ENCODE measurements at places on chromosomes 2 and 18.

- DNase-seq = no peak
These were observed 101.1 kb downstream of the SPTBN1 start for GRCh38 chr2:54557211-54557600.

DNA sequence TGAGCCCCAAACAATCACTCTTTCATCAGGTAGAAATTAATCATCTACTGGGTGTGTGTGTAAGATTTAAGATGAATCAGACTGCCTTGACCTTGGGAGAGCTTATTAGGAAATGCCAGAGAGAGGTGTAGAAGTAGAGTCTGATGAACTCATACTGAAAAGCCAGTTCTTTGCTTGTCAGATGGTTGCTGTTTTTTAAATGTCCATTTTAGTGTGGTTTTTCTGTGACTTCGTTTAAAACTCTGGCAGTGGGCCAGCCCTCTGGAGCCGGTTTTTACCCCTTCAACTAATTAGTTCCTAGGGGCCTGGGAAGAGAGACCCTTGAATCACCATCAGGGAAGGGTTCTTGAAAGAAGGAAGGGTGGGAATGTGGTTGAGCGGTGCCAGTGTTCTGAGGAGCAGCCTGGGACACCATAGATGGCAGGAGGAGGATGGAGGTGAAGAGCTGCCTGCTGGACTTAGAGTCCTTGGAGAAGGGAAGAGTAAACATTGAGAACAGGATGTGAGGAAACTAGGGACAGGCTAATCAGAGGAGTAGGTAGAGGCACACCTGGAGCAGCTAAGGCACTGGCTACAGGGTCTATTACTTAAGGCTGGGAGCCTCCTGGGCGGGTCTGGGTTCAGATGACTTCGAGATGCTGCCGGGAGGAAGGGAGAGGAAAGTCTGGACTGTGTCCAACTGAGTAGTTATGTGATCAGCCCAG, 66.1 kb downstream of the LRRFIP1 start:
- peak; percentile 18 for DNase-seq

GRCh38 chr2:34799556-34799955, 1200.5 kb upstream of the FAM98A start:
- no peak for DNase-seq

DNA sequence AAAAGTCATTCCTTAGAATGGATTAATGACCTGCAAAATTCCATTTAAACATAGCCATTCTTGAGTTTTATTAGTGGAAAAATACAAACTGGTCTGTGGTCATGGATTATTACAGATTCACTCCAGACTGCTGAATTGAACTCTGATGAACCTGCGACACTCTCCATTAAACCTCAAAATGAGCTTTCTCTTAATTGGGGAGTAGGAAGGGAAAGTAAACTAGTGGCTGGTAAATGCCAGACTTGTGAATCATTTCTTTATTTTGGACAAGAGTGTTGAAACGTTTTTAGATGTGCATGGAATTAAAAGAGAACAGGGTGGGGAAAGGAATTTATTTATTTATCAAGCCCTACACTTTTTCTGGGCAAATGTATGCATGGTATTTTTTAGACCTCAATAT, 321.2 kb upstream of the FANCL start:
- DNase-seq = no peak

DNA sequence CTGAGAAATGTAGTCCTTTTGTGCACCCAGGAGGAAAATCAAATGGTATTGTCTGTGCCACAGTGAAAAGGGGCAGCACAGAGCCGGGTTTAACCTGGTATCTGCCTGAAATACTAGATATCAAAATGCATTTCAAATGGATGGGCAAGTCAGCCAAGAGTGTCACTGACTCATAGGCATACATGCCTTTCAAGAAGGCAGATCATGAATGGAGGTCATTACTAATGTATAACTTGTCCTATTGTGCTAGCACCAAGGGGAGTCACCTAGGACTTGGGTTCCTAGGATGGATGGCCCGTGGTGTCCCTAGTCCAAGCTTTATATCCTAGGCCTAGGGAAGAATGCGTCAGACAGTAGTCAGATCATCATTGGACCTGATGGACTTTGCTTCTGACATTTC, 49.9 kb downstream of the TCF7L1 start:
- no peak for DNase-seq

GRCh38 chr2:43737097-43737854, 36.6 kb upstream of the DYNC2LI1 start:
- DNase-seq = no peak

DNA sequence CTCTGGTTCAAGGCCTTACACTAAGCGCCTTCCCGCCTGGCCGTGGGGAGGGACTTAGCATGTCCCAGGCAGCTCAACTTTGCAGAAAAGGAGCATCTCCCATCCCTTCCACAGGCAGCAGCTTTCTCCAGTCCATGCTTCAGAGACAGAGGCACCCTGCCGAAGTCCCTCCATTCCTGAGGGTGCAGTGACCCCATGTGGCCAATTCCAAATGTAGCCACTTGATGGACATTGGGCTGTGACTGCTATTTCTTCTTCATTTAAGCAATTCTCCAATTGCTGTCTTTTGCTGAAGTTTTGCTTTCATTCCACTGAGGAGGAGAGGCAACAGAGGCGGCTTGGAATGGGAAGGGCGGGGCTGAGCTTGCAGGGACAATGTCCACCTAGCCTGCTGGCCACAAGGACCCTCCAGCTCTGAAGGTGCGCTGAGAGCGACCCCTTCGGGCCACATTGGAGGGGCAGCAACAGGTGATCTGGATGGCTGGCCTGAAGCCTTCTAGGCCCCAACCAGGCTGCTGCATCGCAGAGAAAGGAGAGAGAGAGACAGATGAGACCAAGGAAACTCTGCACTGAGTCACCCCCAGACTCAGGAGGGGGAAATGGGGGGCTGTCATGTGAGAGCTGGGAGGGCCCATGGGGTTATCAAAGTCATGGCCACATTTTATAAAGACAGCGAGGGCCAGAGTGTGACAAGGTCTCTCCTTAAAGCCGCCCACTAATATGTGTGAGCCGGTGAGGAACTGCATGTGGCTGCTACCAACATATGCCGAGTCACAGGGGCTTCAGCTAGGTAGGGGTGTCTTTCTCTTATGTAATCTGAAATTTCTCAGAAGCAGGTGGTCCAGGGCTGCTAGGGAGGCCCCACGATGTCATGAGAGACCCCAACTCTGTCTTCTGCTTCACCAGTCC, 61.3 kb downstream of the LONRF2 start:
- DNase-seq = no peak

DNA sequence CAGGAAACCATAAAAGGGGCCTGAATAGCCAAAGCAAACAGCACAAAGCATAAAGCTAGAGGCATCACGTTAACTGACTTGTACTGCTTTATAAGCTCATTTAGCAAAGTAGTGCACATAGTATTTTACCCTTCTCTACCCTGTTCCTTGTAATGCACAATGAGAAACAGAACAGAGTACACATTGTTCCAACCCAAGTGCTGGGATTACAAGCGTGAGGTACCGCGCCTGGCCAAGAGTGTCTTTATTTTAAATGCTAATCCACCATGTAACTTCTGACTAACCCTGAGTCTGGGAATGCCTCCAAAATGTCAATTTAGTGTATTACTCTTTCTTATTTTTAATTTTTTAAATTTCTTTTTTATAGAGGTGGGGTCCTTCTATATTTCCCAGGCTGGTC, 46.4 kb upstream of the STON1 start:
- DNase-seq = no peak

- DNase-seq = peak; percentile 30
These were observed 1.8 kb upstream of the BCL11A start for GRCh38 chr2:60555066-60555782.

DNA sequence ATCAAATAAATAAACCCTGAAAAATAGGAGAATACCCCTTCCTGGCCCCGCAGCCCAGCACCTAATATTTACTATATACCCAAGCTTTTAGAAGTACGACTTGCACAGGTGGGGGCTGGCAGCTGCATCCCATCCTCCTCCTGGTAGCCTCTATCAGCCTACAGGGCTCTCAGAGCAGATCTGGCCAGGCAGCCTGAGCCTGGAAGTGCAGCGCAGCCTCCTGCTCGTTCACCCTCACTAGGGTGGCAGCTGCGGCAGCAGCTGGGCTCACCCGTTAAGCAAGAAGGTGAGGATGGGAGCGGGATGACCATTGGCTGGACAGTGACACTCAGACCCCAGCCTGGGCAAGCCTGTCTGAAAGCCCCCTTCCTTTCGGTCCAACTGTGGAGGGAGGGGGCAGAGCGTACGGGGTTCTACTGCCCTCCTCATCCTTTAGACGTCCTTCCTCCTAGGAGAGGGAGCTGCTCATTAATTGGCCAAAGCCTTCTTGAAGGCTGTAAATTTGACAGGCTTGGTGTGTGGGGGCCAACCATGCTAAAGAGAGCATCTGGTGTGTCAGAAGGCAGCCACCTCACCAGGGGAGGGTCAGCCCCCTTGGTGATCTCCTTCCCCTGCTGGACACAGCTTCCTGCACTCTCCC, 23.3 kb downstream of the MPHOSPH10 start:
- no peak for DNase-seq

DNA sequence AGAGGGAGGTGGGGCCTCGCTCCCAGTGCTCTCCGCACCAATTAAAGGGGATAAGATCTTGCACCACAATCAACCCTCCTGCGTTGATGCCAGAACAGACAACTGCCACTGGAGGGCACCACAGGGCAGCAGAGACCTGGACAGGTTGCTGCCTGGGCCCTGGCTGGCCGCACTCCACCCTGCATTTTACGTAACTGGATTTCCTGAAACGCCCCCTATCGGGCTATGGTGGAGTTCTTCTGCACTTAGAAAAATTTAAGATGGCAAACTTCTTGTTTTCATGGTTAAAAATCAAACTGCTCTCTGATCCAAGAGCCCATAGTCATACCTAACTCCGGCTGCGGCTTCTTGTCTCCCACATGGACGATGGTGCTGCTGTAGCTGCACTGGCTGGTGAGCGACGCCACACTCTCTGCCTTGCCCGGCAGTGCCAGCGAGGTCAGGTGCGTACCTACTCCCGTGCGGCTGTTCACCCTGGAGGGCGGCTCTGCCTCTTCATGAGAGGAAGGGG, 16.8 kb upstream of the HES6 start:
- DNase-seq = peak; percentile 64

- no peak for DNase-seq
These were observed 3.7 kb downstream of the ADNP2 start for GRCh38 chr18:80112624-80113248.

GRCh38 chr2:35931626-35932025, 424.0 kb upstream of the CRIM1 start:
- DNase-seq = no peak

- no peak for DNase-seq
These were observed 70.1 kb downstream of the HPCAL1 start for GRCh38 chr2:10372862-10373240.

GRCh38 chr2:49111456-49111855, 42.9 kb downstream of the FSHR start:
- DNase-seq = no peak

DNA sequence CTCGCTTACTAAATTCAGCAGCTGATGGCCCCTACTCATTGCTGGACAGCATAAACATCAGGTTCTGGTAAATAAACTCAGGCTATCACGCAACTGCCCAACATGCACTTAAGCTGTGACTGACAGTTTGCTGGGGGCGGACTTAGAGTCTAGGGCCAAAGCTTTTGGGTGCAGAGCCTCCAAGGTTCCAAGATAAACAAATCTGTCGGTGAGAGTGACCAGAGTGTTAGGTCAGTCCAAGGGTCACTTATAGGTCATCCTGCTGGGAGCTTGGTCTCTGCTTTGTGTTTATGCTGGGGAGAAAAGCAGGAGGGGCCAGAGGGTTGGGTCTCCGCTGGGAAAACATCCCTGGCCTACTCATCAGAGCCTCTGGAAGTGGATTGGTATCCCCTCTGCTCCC, 188.6 kb upstream of the GATA6 start:
- DNase-seq = no peak

- DNase-seq = no peak
These were observed 67.0 kb downstream of the ZNF521 start for GRCh38 chr18:25284861-25285550.

DNA sequence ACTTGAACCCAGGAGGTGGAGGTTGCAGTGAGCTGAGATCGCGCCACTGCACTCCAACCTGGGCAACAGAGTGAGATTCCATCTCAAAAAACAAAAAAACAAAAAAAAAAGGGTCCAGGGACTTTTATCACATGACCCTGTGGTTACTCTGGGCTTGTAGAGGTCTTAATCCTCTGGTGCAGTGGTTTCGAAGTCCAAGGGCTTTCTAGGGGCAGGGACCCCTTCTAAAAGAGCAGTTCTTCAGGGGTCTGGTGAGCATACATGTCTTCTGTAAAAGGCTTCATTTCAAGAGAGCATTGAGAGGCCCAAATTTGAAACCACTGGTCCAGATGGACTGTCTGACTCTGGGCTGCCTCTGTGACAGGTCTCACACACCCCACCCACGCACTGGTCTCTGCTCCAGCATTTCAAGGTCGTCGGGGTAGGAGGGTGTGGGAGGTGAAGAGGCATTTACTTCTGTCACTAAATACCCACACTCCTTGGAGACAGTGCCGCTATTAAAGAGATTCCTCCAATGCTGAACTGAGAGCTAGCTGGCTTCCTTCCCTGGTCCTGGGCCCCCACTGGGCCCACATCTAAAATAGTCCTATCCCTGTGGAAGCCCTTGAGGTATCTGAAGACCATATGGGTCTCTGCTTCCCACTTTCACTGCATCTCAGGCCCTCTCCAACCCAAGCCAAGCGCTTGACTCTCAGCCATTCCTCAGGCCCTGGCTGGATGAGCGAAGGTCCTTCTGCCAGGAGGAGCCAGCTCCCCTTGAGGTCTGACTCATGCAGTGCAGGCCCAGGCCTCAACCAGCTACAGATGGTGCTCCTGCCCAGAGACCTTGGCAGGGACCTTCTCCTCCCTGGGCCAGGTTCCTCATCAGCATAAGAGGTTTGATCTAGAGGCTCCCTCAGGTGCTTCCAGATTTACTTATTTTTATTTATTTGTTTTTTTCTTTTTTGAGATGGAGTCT, 44.8 kb downstream of the PAX8 start:
- DNase-seq = no peak

All from effector CD4-positive, alpha-beta T cell (primary cell).